ENCODE measurements at places on chromosomes 12 and 14.

DNA sequence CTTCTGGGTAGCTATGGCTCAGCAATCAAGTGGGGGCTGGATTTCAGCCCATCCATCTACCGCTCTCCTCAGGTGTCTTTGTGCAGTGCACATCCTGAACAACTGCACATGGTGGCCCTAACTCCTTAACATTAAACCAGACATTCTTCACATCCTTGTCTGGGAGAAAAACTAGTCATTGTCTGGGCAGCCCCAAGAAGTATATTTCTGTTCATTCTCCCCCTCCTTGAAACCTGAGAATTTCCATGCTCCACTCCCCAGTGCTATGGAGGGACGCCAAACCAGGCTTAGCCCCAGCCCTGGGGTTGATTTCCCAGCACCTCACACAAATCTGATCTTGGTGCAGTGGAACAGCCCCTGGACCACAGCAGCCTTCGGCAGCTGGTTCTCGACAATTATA lies 13.4 kb downstream of the MYL2 start:
- DNase-seq = no peak

DNA sequence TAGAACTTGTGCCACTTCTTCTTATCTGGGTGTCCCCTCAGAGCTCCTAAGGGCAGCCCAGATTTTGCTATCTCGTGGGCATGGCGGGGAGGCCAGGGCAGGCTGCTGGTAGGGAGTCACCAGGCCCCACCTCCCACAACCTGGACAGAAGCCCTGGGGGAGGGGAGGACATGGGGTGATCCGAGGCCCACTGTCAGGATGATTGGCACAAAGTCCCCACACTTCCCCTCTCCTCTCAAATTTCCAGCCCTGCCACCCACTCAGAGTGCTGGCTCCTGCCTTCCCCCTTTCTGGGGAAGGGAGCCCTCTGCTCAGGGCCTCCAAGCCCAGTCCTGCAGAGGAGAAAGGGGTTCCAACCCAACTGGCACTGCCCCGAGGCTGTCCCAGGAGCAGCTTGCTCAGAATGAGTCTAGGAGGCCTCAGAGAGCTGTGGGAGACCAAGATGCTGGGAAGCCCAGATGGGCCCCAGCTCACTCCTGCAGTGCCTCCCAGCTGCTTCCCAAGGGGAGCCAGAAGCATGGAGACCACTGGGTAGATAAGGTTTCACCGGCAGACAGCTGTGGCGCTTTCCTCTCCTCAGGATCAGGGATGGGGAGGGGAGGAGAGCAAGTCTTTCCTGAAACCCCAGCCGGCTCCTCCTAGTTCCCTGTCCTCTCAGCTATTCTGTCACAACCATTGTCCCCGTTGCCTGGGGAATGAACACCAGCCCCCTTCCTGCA lies 82.8 kb downstream of the B4GALNT3 start:
- no peak for DNase-seq

- no peak for DNase-seq
Observed at GRCh38 chr14:103563226-103563620, 463 bp downstream of the COA8 start.

GRCh38 chr14:94058674-94059138 lies 22.3 kb downstream of the DDX24 start:
- no peak for DNase-seq

GRCh38 chr12:50073712-50074111 lies 11.4 kb upstream of the SMARCD1 start:
- DNase-seq = no peak

GRCh38 chr14:49957089-49957852 lies 64.4 kb downstream of the ARF6 start:
- no peak for DNase-seq

DNA sequence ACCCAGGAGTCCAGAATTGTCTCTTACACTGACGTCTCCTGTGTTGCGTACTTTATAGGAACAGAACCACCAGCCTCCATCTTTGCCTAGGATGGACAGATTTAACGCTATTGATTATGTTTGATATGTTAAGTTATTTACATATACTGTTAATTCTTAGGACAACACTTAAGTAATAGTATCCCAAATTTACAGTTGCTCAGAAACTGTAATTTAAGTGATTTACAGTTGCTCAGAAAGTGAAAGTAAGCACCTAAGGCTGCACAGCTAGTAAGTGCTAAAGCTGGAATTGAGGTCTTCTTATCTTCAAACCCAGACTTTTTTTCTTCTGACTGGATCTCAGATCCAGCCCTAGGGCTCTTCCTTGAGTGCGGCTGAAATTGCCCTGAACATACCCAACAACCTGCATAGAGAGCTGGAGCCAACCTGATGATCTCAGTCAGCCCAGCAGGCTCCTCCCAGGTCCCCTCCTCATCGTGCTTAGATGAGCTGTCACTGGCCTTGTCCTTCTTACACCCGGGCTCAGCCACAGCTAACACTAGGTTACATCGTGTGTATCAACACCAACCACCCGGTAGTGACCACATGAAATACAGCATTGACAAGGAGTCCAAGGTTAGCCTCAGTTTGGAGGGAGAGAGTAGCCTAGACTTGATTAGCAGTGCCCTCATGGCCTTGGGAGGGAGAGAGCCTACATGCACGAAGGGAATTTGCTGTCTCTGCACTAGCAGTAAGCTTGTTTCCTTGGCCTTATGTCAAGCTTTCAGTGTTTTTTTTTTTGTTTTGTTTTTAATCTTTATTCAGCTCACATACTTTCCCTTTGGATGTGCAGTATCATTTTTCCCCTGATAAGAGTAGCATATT lies 111.1 kb upstream of the ARHGAP5 start:
- DNase-seq = no peak

- no peak for DNase-seq
Observed at GRCh38 chr14:21672116-21672515, 1.5 kb downstream of the OR4E1 start.

DNA sequence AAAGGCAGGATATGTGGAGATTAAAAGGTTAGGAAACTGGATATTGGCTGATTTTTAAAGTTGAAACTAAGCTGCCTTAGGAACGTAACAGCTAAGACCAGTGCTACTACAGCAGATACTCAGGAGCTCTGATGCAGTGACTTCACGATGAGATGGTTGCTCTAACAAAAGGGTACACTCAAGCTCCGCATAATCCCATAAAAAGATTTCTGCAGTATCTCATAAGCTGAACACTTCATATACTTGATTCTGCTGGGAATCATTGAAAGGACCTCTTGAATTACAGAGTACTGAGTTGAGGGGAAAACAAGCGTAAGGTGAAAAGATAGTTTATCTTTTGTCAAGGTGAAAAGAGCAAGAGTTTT lies 3.7 kb downstream of the RNF10 start:
- DNase-seq = no peak

- DNase-seq = peak; percentile 55
Observed at GRCh38 chr14:38716926-38717325, 386.1 kb downstream of the SEC23A start.

DNA sequence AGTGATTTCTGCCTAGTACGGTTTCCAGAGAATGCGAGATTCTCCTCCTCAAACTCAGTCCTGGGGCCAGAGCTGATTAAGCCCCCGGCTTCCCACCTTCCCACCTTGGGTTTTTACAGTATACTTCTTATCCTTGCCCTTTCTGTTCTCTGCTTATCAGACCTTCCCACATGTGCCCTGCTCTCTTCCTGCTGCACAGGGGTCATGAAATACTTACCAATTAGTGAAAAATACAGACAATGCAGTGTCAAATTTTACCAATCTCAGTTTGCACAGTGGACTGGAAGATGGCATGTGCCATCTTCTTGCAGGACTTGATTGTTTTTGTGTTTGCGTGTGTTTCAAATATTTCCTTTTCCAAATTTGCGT lies 14.7 kb downstream of the SUSD6 start:
- no peak for DNase-seq

DNA sequence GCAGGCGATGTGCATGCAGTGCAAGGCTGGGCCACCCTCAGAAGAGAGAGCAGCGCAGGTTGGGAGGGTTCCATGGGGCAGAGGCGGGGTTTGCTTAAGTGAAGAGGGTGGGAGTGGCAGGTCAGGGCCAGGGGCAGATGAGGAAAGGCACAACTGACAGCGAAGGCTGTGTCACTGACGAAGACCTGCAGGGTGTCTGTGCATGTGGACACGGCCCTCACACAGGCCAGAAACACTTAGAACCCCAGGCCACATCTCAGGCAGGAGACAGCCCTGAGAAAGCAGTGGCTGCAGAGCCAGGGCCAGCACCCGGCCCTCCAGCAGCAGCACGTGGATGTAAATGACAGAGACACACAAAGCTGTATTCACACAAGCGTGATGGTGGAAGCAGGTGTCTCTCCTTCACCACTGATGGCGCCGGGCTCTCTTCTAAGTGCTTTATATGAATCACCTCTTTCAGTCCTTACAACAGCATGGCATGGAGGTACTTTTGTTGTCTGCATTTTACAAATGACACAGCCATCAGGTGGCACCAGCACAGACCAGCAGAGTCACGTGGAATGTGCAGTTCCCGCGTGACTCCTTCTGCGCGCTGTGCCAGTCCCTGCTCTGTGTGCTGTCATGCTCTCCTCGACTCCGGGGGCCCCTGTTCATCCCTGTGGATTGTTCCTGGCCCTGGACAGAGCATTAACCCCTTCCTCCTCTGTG lies 54.6 kb downstream of the TSPAN11 start:
- no peak for DNase-seq

DNA sequence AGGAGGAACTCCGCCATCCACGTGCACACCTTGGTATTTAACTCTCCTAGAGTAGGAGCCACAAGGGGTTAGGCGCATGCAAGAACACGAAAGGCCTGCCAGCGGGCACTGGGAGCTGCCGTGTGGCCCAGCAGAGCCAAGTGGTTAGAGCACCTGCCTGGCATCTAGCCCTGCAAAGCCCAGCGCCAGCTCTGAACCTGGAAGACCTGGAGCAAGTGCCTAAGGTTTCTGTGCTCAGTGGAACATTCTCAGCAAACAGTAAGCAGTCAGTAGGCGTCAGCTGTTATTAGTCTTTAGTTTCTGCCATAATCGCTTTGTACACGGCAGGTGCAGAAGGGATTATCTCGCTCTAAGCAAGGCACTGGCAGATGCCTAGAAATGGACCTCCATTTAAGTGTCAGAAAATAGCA lies 55.4 kb downstream of the SETD3 start:
- no peak for DNase-seq

DNA sequence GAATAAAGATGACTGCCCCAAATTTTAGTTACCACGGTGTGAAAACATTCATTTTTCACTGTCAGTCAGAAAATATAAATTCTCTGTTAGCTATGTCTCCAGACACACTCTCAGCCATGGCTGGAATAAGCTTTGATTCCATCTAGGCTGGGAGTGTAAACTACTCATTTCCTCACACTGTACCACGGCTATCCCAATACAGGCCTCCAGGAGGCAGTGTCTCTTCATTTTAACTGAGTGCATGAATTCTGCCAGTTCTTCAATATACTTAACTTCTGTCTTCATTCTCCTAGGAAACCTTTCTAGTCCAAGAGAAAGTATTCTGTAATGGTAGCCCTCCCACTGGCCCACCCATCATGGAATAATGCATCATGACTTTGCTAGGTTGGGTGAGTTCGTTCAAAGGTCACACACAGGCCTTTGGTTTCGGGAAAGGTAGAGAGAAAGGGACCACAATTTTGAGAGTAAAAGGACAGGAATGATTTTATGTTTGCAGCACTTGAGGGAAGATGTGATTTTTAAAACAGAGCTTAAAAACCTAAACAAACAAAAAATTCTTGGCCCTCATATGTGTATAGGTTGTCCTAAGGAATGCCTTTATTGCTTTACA lies 381.1 kb downstream of the SEC23A start:
- no peak for DNase-seq

DNA sequence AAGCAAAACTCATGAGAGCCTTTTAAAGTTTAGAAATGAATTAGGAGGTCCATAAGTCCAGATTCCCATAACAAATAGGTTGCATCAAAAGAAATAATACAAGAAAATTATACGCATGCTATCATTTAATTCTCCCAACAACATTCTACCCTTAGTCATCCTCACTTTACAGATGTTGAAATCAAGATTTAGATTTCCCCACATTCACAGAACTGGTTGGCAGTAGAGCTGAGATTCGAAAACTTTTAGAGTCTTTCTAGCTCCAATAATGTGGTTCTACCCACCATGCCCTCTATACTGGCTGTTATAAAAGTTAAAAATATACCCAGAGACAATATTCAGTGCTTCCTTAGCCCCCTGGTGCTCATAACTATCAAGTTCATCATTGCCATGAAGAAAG lies 56.6 kb upstream of the METAP2 start:
- no peak for DNase-seq

GRCh38 chr12:110355073-110355472 lies 48.4 kb downstream of the ANAPC7 start:
- no peak for DNase-seq
